Thoracic aorta (tissue), 2 donors: ENCODE measurements at places on chromosomes 3 and 15. TPM values are rescaled to one million over a fixed set of nuclear protein-coding genes. Genes with fewer than 3 reads are reported as not detected.

The ATP8B4 gene
- total RNA-seq = 16.8 TPM

The SHF gene
- total RNA-seq = 18.7 TPM

The P2RY1 gene
- total RNA-seq = 3.0 TPM

- H3K4me1 ChIP-seq = peaks cover 2% of the 10 kb centered on the region
- H3K27ac ChIP-seq = no peak overlapping the region
- no peaks in the 10 kb centered on the region for H3K27me3 ChIP-seq
- DNase-seq = no peak
- no peaks in the 10 kb centered on the region for H3K36me3 ChIP-seq
Measured at GRCh38 chr3:61985020-61985419, 388.3 kb downstream of the FEZF2 start.

GRCh38 chr15:58495891-58496408 lies 64.2 kb downstream of the LIPC start:
- no peaks in the 10 kb centered on the region for H3K36me3 ChIP-seq
- DNase-seq = no peak
- H3K27me3 ChIP-seq = no peaks in the 10 kb centered on the region
- no peak overlapping the region for H3K4me3 ChIP-seq

The EPHB1 gene
- 0.68 TPM for total RNA-seq

The SLC15A2 gene
- 4.7 TPM for total RNA-seq

DNA sequence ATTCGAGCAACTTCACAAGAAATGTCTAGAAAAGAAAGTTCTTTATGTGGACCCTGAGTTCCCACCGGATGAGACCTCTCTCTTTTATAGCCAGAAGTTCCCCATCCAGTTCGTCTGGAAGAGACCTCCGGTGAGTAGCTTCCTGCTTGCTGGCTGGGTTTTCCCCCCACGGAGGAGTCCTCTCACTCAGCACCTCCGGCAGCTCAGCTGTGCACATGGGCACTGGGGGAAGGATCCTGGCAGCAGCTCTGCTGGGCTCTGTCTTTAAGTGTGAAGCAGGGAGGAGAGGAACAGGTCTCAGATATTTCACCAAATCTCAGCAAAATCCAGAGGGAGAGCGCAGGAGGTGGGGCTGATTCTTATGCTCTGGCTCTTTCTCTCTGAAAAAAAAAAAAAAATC lies 684 bp downstream of the CAPN3 start:
- no peaks in the 10 kb centered on the region for H3K4me1 ChIP-seq
- H3K4me3 ChIP-seq = no peak overlapping the region

The GPX1 gene
- total RNA-seq = 187 TPM

DNA sequence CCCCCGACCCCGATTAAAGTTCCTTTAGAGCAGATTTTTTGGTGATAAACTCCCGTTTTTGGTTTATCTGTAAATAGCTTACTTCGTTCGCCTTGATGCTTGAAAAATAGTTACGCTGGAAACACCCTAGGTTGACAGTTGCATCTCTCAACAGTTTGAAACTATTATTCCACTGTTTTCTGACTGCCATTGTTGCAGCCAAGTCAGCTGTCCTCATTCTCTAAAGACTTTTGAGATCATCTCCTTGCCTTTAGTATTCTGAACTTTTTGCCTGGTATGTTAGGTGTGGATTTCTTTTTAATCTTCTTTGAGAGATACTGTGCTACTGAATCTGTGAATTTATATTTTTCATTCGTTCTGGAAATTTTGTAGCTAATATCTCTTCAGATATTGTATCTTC lies 122.7 kb upstream of the NSMCE3 start:
- no peak overlapping the region for H3K27ac ChIP-seq
- DNase-seq = no peak
- H3K27me3 ChIP-seq = no peaks in the 10 kb centered on the region
- no peaks in the 10 kb centered on the region for H3K36me3 ChIP-seq

The CHRNA7 gene
- total RNA-seq = 0.95 TPM

- peaks cover 31% of the 10 kb centered on the region for H3K4me1 ChIP-seq
- H3K4me3 ChIP-seq = no peak overlapping the region
- H3K36me3 ChIP-seq = no peaks in the 10 kb centered on the region
- DNase-seq = no peak
- H3K27ac ChIP-seq = peak overlapping the region; percentile 15
Measured at GRCh38 chr3:101204246-101204645, 116.1 kb downstream of the IMPG2 start.

The OXSR1 gene
- 30.5 TPM for total RNA-seq

The UBA5 gene
- 52.4 TPM for total RNA-seq

DNA sequence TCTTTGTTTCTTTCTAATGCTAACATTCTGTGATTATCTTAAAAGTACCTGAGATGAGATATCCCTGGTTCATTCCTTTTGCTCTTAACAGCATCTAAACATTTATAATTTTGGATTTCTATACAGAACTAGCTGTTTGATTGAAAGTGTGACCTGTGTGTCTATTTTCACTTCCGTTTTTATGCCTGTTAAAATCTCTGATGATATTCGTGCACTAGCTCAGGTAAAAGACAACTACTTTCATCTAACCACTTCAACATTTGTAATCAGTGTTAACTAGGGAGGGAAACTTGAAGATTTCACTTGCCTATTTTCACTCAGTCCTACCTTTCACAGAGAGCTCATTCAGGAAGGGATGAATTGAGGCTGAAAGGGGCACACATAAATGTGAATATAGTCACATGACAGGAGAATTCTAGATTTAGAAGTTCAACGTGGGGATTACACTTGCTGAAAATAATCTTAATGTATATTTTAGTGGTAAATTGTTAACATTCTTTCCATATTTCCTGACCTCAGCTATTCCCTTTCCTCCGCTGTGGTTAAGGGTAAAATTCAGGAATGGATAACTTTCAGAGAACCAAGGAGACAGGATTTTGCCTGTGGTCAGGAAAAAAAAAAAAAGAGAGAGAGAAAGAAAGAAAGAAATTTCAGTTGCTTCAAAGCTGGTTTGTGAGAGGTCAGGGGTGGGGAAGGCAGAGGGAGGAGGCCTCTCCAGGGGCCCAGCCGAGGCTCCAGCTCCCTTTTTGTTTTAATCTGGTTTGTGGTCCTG lies 159.8 kb upstream of the TSC22D2 start:
- DNase-seq = no peak
- H3K4me1 ChIP-seq = peaks cover 29% of the 10 kb centered on the region
- no peak overlapping the region for H3K4me3 ChIP-seq

- peak overlapping the region; percentile 87 for H3K27ac ChIP-seq
- H3K27me3 ChIP-seq = no peaks in the 10 kb centered on the region
- H3K4me1 ChIP-seq = peaks cover 100% of the 10 kb centered on the region
- peaks cover 8% of the 10 kb centered on the region for H3K36me3 ChIP-seq
- peak overlapping the region; percentile 68 for H3K4me3 ChIP-seq
- no peak for DNase-seq
Measured at GRCh38 chr3:141411251-141411771, 43.0 kb downstream of the ZBTB38 start.

GRCh38 chr3:183354325-183354831 lies 74.0 kb downstream of the MCF2L2 start:
- no peaks in the 10 kb centered on the region for H3K27me3 ChIP-seq
- no peak overlapping the region for H3K27ac ChIP-seq
- H3K36me3 ChIP-seq = no peaks in the 10 kb centered on the region
- no peaks in the 10 kb centered on the region for H3K4me1 ChIP-seq
- no peak overlapping the region for H3K4me3 ChIP-seq
- no peak for DNase-seq

DNA sequence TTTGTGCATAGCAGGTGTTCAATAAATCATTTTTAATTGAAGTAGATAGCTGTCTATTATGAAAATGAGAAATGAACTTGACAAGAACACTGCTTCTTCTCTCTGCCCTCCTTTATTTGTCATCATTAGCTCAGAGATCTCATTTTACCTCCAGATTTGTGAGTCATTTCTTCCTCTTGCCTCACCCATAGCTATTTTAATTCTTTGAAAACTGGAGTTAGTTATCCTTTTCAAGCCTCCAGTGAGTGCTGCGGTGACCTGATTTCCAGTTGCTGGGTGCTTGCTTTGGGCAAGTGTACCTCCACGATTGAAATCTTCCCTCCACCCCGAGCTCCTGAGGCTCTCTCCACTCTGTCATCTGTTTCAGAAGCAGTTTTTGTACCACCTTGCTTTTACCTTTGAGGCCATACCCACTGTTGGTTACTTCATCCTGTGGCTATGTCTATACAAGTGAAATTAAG lies 114.6 kb downstream of the NFKBIZ start:
- no peak for DNase-seq
- no peaks in the 10 kb centered on the region for H3K36me3 ChIP-seq
- no peak overlapping the region for H3K27ac ChIP-seq
- H3K27me3 ChIP-seq = no peaks in the 10 kb centered on the region
- H3K4me1 ChIP-seq = peaks cover 11% of the 10 kb centered on the region

GRCh38 chr15:76160426-76161152 lies 100.8 kb downstream of the TMEM266 start:
- no peak overlapping the region for H3K27ac ChIP-seq
- H3K27me3 ChIP-seq = no peaks in the 10 kb centered on the region
- H3K4me1 ChIP-seq = peaks cover 20% of the 10 kb centered on the region

GRCh38 chr3:158696618-158697017 lies 24.2 kb upstream of the LXN start:
- H3K27me3 ChIP-seq = no peaks in the 10 kb centered on the region
- H3K4me1 ChIP-seq = peaks cover 16% of the 10 kb centered on the region
- no peak overlapping the region for H3K27ac ChIP-seq
- H3K36me3 ChIP-seq = no peaks in the 10 kb centered on the region
- DNase-seq = no peak

DNA sequence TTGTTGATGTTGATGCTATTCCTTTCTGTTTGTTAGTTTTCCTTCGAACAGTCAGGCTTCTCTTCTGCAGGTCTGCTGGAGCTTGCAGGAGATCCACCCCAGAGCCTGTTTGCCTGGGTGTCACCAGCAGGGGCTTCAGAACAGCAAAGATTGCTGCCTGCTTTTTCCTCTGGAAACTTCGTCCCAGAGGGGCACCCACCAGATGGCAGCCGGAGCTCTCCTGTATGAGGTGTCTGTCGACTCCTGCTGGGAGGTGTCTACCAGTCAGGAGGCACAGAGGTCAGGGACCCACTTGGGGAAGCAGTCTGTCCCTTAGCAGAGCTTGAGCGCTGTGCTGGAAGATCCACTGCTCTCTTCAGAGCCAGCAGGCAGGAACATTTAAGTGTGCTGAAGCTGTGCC lies 303.2 kb downstream of the ZIC1 start:
- H3K27ac ChIP-seq = no peak overlapping the region
- DNase-seq = no peak
- H3K36me3 ChIP-seq = no peaks in the 10 kb centered on the region
- no peak overlapping the region for H3K4me3 ChIP-seq

The SPATA12 gene
- not detected for total RNA-seq

The ZNF620 gene
- 3.1 TPM for total RNA-seq

The CYP1A2 gene
- total RNA-seq = not detected

The GLCE gene
- 11.8 TPM for total RNA-seq

DNA sequence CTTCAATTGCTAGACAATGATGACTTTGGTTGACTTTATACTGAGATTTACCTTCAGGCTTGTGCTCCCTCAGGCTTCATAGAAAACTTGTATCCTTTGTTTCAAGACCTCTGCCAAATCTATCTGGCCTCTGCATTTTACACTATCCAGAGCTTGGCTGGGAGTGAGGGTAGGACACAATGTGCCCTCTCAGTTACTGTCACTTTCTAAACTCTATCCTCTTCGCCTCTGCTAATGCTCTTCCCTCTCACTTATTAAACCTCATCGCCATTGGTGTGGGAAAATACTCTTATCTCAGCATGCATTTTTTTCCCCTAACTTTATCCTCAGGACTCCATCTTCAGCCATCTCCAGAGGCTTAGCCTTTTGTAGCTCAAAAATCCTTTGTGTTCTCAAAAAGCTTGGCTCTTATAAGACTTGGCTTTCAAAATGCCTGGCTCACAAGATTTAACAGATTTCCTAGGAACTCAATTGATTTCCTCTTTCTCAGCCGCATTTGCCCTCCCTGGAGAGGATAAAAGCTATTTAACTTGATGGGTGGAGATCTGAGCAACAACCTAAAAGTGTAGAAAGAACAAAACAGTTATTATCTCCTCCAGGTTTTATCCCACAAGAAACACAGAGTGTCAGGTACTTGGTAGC lies 28.3 kb downstream of the SUCNR1 start:
- no peaks in the 10 kb centered on the region for H3K36me3 ChIP-seq
- DNase-seq = no peak
- no peak overlapping the region for H3K4me3 ChIP-seq

The DPPA2 gene
- total RNA-seq = not detected

The CEP19 gene
- total RNA-seq = 7.3 TPM

The KLHL6 gene
- total RNA-seq = 6.6 TPM

The USP50 gene
- total RNA-seq = not detected

GRCh38 chr3:47852604-47853602 lies 50.0 kb downstream of the DHX30 start:
- H3K4me1 ChIP-seq = peaks cover 13% of the 10 kb centered on the region
- DNase-seq = no peak
- H3K36me3 ChIP-seq = peaks cover 78% of the 10 kb centered on the region
- no peaks in the 10 kb centered on the region for H3K27me3 ChIP-seq

The TBC1D23 gene
- total RNA-seq = 53.3 TPM

The MORC1 gene
- total RNA-seq = not detected

The TERC gene
- 126 TPM for total RNA-seq

The WNT7A gene
- not detected for total RNA-seq

The CLDN11 gene
- total RNA-seq = 2.5 TPM

The ARPP19 gene
- 102 TPM for total RNA-seq

DNA sequence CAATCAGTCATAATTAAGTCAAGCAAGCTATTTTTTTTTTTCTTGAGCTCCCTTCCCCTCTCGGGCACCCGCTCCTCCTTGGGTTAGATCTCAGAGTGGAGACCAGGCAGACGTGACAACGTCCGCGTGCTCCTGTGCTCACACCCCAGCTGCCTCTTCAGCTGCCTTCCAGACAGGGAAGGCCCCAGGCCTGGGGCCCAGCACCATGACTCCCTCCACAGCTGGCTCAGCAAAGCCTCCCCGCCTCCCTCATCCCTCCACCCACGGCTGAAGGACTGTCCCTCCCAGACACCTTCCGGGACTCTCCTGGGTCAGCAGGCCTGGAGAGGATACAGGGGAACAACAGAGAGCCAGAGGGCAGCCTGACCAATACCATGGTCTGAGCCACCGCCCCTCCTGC lies 87.9 kb upstream of the LINGO1 start:
- H3K4me1 ChIP-seq = no peaks in the 10 kb centered on the region
- H3K36me3 ChIP-seq = no peaks in the 10 kb centered on the region
- no peak overlapping the region for H3K4me3 ChIP-seq
- no peak overlapping the region for H3K27ac ChIP-seq

- no peaks in the 10 kb centered on the region for H3K36me3 ChIP-seq
- no peak for DNase-seq
- H3K4me3 ChIP-seq = no peak overlapping the region
Measured at GRCh38 chr3:194741916-194742315, 56.2 kb downstream of the FAM43A start.

DNA sequence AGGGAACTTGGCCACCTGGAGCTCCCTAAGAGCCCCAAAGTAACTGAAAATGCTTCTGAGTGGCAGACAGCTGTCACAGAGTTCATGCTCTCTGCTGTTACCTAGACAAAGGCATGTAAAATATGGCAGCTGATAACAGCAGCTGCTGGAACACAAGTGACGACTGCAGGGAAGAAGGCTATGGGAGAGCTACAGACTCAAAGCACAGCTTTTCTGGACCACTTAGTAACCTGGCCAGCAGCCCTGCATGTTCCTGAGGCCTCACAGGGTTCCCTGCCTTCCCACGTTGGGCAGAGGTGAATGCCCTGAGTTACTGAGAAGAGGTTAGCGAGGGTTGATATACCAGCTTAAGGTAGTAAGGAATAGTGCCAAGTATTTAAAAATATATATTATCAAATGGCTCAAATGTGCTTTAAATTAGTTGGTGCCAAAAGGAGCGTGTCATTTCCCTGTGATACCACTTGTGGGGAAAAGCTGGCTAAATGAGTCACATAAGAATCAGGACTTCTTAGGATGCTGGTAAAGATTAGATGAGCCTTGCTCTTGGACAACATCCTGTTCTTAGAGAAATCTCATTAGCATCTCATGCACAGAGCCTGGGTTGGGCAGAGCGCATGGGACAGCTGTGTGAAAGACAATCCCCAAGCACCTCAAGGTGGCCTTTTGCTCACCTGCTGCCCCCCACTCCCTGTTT lies 76.4 kb upstream of the SCN5A start:
- peaks cover 44% of the 10 kb centered on the region for H3K4me1 ChIP-seq
- H3K4me3 ChIP-seq = no peak overlapping the region
- DNase-seq = no peak
